ENCODE measurements at places on chromosomes 4 and X.

DNA sequence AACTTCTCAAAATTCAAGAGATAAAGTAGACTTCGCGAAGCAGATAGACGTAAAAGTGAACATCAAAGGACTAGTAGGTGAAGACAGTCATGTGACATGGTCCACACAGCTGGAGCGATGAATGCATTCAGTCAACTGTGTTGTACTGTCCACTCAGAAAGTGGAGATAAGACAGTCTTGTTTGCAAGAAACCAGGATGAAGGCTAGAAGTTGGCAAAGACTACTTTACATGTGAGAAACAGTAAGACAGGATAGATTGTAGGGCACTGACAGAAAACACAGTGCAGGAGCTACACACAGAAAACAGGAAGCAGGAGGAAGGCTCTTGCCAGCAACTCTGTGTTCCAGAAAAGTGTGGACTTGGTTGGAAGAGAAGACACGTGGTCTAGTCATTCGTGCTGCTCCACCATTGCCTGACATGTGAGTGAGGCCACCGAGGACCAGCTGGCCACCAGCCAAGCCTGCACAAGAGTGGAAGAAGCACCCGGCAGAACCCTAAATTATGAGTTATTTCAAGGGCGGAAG lies 78.9 kb downstream of the FAT1 start:
- DNase-seq = no peak

DNA sequence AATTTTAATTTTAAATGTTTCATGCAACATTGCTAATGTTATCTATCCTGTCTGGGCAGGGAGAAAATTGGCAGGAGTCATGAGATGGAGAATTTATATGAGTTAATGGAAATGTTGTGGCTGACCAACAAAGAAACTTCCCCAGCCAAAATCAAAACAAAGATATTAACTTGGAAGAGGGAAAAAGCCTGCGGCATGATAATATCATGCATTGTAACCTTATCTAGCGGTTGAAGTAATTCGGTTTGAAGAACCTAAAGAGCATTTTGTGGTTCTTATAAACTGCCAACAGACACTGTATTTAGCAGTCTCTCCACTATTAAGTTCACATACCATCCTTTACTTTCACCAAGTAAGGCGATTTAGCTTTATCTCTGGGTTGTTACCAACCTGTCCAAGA lies 42.3 kb downstream of the DKK2 start:
- no peak for DNase-seq

- DNase-seq = no peak
These were observed 1806.8 kb upstream of the TENM3 start for GRCh38 chr4:180436361-180436760.

DNA sequence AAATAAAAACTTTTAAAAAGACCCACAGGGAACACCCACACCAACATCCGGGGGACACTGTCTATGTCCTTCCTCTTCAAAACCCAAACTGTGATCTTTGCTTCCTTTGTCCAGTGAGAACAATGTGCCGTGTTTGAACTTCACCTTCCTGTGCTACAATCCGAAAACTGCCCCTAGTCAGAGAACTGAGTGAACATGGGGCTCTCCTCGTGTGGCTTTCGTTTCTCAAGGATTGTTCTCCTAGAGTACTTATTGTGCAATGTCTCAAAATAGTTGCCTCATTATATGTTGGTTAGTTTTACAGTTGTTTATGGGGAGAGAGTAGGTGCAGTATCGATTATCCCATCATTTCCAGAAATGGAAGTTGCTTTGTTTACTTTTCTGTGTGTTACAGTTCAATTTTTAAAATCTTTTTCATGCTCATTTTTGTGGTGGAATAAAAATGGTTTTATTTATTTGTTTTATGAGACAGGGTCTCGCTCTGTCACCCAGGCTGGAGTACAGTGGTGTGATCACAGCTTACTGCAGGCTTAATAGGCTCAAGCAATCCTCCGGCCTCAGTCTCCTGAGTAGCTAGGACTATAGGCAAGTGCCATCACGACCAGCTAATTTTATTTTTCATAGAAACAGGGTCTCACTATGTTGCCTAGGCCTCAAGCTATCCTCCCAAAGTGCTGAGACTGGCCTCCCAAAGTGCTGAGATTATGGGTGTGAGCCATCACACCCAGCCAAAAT lies 29.9 kb downstream of the RBMX start:
- DNase-seq = no peak

GRCh38 chrX:38326086-38326485 lies 1.2 kb downstream of the RPGR start:
- no peak for DNase-seq

DNA sequence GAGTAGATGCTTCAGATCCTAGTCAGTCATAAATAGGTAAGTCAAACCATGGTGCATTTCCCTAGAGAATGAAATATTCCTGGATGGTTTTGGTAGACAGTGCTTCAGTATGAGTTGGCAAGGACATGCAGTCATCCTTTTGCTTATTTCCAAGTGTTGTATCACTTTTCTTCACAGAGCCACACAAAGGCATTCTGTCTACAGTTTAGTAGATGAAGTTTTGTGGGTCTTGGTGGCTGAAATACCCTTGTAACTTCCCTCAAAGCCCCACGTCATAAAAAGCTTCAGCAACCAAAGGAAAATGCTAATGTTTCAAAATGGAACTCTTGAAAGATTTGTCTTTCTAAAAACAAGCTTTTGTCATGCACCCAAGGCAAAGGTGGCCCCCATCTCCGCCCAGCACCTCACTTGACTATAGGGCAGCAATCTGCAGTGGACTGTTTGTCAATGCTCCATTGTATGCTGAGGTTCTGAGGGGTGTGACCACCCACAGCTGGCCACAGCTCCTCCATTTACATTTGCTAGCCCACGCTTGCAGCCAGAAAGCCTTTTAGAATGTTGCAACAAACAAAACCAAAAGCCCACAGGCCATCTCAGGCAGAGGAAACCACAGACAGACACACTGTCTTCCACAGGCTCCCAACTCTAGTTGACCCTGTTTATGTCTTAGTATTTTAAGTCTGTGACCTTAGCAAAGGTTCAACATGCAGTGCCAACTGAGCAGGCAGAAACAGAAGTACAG lies 87.1 kb upstream of the FAM9C start:
- DNase-seq = no peak

DNA sequence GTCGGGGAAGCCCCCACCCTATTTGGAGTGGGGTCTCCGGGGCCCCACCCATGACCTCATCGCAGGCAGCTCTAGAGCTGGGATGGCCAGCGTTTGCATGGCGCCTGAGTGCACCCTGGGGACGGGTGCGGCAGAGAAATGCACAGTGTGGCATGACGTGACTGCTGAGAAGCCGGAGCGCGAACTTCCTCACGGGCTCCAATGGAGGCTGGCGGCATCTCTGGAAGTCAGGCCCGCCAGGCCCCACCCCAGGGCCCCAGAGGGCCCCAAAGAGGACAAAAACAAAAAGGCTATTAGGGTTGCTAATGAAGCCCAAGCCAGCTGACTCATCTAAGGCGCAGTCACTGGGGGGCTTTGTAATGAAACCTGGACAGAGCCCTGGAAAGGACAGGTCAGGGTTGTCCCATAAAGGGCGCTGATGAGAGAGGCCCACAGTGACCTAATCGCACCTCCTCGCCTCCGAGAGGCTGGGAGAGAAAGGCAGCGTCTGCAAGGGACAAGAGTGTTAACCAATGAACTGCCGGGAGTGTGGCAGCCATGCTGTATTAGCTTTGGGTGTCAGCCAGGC lies 86.0 kb upstream of the C1QTNF7 start:
- DNase-seq = no peak
